ENCODE measurements at places on chromosomes 1 and 21.

DNA sequence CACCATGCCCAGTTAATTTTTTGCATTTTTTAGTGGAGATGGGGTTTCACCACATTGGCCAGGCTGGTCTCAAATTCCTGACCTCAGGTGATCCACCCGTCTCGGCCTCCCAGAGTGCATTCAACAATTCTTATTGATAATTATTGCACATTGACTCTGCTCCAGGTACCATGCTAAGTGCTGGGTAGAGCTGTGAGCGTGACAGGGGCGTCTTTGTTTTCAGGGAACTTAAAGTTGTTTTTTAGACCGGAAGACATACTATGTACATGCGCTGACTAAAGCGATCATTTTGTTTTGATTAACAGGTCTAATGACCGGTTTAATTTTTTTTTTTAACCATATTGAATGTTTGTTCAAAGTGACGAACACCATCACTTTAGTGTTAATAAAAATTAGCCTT is 4.0 kb downstream of the CD247 start:
- no peak for DNase-seq

DNA sequence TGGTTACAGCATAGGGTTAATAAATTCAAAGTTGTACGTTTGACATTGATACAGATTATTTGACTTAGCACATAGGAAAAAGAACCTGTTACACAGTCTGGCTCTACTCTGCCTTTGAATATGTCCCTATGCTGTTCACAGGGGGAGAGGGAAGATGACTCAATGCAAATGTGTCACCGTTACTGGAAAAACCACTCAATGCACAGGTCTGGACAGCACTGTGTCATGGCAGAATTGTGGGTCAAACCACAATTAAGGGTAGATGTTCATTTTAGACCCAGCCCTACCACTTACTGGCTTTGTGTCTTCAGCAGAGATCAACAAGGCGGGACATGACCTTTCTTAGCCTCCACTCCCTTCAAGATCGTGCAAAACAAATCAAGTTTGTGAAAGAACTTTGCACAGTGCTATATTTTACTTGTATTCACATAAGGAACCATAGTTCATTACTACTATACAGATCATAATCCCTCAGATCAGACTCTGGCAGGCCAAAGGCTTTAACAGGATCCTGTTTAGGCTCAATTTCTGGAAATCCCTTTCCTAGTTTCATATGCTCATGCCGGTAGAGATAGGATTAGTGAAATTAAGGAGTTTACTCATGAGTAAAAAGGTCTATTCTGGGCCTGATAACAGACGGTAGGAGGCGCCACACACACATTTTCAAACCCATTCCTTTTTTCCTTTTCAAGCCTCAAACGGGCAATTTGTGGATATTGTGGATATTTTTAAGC is 22.1 kb downstream of the EIF2D start:
- no peak for DNase-seq

- no peak for DNase-seq
Observed at GRCh38 chr1:242690849-242691609, 166.5 kb upstream of the PLD5 start.

DNA sequence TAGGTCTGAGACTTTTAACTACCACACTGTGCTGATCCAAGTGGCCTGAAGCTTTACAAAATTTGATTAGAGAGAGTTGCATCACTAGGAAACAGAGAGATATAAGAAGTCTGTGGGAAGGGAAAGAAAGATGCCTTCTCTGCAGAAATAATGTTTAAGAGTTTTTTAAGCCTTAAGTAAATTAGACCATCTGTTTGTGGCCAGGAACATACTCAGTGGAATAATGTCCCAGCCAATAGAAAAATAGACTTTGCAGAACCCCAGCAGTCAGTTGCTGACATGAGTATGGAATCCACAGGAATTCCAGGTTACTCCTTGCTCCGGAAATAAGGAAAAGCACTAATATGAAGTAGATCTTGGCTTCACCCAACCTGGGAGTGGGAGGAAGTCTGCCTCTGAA is 144.8 kb downstream of the ST6GALNAC5 start:
- no peak for DNase-seq

DNA sequence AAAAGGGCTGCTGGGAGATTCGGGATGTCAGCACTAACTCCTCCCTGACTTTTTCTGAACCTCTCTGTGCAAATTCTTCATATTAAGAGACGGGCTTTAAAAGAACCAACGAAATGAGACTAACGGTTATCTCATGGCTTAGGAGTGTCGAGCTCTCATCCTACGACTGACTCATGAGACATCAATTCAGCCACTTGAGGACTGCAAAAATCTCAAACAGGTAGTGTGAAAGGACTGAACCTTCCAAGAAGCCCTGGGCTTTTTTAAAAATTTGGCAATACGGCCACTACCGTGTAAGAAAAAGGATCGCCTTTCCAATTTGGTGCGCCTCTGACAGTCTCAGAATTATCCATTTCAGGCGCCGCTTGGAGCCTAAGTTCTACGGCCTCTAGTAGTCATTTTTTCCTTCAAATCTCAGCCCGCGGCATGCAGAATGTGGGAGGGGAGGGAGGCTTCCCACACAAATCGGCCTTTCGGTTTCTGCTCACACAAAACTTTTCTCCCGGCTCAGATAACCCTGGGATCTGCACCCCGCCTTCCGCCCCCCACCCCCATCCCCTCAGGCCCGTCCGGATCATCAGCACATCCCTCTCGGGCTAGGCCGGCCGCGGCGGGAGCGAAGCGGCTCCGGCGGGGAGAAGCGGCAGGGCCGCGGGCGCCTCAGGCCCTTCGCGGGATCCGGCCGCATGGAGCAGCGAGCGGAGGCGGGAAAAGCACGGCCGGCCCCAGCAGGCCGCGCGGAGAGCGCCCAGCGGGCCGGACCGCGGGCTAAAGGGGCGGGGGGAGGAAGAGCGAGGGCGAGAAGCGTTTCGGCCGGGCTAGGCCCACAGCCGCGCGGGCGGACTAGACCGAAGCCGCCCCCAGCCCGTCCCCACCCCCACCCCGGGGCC is 618 bp downstream of the HNRNPR start:
- peak; percentile 43 for DNase-seq

DNA sequence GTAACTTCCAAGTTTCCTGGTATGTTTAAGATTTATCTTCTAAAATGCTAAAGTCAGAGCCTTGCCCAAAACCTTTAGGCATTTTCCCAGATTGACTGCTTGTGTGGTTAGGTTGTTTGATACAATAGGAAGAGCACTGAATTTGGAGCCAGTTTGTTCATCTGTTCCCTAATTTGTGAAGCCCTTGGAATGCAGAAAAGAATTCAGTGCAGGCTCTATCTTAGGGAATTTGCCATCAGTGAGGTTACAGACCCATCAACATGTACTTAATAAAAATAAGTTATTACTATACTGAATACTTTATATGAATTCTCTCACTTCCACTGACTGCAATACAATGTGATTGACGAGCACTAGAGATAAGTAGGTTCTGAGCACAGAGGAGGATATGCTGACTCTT is 120.2 kb downstream of the PIK3R3 start:
- no peak for DNase-seq

DNA sequence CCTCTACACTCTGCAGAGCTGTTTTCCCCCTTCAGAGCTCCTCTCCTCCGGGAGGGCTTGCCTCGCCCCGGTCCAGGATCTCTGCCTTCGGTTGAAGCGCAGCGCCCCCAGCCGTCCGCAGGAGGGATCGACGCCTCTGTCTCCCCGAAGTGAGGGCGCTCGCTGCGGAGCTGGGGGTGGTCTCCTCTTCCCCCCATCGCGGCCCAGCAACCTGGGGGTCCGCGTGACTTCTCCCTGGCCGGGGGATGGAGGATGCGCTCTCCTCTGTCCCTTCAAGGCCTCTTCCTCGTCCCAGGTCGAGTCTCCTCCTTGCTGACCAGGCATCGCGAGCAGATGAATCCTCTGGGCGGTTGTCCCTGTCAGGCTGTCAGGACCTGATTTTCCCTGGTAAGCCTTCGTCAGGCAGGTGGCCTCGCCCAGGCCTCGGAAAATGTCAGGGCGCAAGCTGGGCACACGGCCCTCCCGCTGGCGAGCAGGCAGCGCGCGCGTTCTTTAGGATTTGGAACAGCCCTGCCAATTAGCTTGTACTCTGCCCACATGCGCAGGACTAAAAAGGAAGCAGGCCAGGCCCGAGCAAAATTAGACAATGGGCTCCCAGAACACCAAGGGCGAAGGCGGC is 90.5 kb downstream of the EDEM3 start:
- no peak for DNase-seq

DNA sequence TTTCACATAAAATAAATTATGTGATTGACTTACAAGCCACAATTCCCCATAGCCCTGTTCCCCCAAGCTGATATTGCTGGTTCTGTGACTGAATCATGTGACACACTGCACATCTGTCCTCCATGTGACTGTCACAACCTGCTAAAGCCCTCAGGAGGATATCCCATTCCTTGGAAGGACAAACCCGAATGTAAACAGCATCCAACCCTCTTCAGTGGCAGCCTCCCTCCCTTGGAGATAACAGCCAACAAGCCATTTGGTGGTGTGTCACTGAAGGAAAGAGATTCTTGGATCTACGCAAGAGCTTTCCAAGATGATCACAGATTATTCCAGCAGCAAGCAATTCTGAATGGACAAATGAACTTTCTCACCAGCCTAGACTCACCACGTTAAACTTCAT is 153.9 kb upstream of the TIAM1 start:
- DNase-seq: no peak

GRCh38 chr21:15748586-15748985 is 18.8 kb downstream of the USP25 start:
- DNase-seq: no peak

DNA sequence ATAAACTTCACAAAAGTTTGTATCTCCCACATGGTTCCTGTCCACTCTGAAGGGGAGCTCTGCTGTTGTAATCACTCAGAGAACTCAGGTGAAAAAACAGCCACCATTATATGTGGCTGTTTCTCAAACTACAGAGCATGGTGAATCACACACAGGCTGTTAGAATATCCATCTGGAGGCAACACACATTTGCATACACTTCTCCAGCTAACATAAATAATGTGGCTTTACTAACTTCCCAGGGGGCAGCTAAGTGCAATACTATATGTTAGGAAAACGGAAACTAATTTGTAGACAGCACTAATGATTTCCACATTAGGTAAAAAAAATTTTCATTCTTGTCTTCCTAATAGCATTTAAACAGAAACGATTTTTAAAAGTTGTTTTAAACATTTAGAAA is 49.3 kb downstream of the PTGFR start:
- no peak for DNase-seq

GRCh38 chr1:36950604-36951291 is 83.6 kb downstream of the GRIK3 start:
- DNase-seq: no peak

DNA sequence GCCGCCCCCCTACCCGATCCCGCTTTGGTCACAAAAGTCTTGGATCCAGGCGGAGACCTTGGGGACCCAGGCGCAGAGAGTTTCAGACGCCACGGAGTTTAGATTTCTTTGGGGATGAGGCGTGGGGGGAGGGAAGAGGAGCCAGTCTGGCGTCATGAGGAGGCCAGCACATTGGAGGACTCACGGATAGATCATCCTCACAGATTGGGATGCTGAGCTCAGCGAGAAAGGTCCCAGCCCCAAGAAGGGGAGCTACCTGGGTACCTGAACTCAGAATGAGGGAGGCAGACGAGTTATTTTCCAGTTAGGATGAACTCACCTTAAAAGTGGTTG is 393 bp downstream of the ELAPOR1 start:
- DNase-seq: no peak

DNA sequence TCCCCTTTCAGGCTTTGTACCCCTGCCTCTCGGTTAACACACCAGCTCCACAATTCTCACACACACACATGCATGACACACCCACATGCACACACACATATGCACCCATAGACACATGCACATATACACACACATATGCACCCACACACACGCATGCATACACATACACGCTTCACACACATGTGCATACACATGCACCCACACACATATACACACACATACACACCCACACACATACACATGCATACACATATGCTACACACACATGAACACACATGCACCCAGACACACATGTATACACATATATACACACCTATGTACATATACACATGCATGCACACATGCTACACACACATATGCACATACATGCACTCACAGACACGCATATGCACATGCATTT is 61.7 kb upstream of the SLC25A33 start:
- no peak for DNase-seq

DNA sequence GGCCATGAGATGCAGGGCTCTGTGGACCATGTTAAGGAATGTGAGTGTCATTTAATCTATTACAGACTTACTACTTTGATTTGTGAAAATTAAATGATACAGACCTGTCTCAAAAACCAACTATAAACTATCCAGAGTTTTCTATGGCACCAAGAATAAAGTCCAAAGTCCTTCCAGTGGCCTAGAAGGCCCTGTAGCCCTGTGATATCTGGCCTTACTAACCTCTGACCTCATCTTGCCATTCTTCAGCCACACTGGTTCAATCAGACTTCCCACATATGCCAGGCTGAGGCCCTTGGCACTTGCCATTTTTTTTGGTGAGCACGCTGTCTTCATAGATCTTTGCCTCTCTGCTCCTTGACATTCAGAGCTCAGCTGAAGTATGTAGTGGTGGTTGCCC is 7.7 kb downstream of the NTPCR start:
- DNase-seq: no peak
